ENCODE measurements at places on chromosomes 5 and 9.

DNA sequence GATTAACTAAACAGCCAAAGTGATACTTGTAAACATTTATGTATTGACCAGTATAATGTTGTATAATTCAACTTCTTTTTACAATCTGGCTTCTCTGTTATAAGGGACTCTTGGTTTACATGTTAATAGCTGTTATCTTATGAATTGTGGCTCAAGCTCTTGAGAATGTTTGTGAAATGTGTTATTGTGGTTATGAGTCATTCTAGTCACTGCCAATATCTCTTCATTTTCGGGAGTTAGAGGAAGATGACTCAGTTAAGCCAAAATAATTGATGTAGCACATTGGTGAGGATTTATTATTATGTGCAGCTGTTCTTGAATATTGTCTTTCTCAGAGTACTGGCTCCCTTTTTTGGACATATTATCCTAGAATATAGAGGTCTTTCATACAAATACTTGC is 655.2 kb upstream of the RIOK2 start:
- no peak for DNase-seq

DNA sequence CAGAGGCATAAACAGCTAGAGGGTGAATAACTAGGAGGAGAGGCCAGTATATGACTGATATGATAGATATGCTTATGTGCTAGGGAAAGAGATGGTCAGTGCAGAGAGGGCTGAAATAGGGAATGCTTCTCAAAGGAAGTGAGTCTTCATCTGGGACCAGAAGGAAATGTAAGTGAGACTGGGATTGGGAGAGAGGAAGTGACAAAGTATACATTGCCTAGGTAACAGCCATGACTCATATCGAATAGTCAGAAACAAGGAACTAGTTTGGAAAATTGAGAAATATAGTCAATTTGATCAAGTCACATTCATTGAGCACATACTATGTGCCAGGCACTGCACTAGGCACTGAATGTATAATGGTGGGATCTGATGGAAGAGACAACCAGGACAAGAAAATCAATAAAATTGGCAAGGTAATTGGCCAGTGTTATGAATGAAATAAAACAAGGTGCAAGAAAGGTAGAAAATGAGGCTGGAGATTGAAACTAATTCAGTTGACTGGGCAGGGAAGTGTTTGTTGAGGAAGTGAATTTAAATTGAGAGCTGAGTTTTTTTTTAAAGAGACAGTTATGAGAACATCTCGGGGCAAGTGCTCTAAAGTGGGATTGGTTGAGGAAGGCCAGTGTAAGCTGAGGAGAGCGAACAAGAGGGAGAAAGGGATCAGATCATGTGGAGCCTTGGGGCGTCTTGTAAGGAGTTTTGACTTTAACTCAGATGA is 4.3 kb downstream of the ERAP2 start:
- DNase-seq, result no peak

DNA sequence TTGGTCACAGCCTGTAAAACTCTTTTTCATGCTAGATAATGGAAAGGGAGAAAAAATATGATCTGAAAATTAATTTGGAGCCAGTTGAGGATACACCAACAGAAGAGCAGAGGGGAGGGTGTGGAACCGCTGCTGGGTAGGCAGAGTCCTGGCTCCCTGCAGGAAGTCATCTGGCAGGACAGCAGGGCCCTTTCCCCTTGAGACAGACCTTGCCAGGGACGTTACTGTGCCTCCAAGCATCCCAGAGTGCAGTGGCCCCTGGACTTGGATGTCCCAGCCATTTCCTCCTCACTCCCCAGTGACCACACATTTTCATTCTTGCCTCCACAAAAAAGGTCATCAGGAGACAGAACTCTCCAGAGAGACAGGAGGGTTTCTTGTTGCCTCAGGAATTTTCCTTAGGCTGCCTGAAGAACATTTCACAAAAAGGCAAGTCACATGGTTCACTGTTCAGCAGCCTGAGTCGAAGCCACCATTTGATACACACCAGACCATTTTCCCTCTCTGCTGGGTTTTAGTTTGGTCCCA is 5.9 kb downstream of the TRPM3 start:
- DNase-seq, result no peak

- DNase-seq, result no peak
Observed at GRCh38 chr5:150278046-150278730, 11.4 kb downstream of the CAMK2A start.

- DNase-seq, result peak; percentile 30
Observed at GRCh38 chr5:77943851-77944250, 167.7 kb upstream of the TBCA start.

- no peak for DNase-seq
Observed at GRCh38 chr5:56003179-56003578, 8.4 kb upstream of the IL6ST start.

DNA sequence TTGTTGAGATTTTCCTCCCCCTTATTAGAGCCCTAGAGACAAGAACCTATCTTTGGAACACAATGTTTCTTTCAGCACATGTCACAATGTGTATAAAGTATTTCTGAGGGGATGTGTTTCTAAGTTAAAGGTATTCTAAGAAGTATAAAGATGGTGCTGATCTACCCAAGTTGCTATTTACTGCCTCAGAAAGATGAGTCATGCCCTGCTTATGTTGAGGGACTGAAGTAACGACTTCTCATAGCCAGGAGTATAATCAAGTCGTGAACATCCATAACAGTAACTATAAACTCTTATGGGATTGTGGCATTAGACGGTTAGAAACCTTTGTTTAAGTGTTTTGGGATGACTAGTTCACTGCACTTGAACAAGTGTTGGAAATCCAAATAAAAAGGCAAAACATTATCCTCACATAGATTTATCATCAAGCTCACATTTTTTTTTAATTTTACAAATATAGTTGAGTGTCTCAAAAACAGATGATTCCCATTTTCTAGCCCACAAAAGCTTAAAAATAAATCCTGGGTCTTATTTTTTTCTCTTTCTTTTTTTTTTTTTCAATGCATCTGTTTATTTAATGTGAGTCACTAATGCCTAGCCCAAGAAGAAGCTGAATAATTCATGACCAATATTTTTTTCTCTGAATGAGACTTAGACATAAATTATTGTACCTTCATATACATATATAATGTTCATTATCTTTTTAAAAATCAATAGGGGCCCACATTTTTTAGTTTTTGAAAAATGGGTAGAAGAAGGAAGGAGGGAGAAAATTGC is 12.2 kb upstream of the TMEM252 start:
- DNase-seq, result no peak

DNA sequence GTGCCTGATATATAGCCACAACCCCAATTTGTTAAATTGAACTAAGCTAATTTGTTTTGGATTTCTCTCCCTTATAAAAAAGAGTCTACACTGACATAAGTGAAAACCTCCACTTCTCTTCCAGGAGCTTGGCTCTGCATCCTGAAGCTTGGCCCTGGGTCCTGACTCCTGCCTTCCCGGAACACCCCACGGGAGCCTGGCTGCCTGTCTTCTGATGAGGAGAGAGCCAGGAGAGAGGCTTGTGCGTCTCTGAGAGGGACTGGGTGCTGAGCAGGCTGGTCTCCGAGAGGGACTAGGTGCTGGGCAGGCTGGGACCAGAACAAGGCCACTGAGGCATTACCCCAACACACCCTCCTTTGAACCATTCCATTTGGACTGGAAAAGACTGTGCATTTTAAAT is 6.5 kb upstream of the PTGES start:
- DNase-seq, result no peak

GRCh38 chr5:92181656-92182055 is 798.5 kb upstream of the ARRDC3 start:
- no peak for DNase-seq

- no peak for DNase-seq
Observed at GRCh38 chr5:157802736-157803135, 56.2 kb downstream of the CLINT1 start.

DNA sequence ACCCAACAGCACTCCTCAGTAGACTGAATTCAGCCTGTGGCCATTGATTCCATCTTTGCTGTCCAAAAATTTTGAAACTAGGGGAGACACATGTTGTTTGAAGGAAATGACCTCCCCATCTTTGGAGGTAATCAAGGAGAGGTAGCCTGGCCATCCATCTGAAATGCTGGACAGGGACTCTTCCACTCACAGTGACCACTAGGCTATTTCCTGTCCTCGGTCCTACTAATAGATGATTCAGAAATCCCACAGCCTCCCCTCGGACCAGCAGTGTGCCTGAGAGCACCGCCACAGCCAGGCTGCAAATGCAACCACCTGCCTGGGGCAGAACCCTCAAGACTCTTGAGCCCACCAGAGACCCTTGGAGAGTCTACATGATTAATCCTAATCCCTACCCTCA is 12.5 kb downstream of the HRH2 start:
- DNase-seq, result no peak

- DNase-seq, result no peak
Observed at GRCh38 chr5:90557391-90557790, 1.2 kb upstream of the ADGRV1 start.

GRCh38 chr5:64015824-64016223 is 53.6 kb upstream of the HTR1A start:
- no peak for DNase-seq

- no peak for DNase-seq
Observed at GRCh38 chr5:58451732-58452565, 7.9 kb downstream of the PLK2 start.

Data from NCI-H1417 (cell line).